ENCODE measurements at places on chromosomes 12 and 14. TPM values are rescaled to one million over a fixed set of nuclear protein-coding genes. Genes with fewer than 3 reads are reported as not detected.

Gene VRTN
- not detected for total RNA-seq

Gene EFS
- 0.12 TPM for total RNA-seq

Gene P2RX2
- total RNA-seq: not detected

DNA sequence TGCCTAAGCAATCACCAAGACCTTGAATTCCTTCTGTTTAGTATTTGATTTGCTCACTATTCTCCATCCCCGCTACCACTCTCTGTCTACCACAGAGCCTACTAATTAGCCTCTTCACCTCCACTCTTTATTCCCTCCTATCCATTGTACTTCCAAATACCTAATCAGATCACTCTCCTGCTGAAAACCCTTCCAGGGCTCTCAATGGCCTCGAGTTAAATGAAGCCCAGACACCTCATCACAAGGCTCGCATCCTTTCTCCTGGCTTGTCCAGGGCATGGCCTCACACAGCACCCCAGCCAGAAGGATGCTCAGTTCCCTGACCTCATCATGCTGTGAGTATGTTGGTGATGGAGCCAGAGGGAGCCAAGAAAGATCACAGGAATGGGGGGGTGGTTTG is 71.4 kb upstream of the PRMT8 start:
- DNase-seq: no peak

GRCh38 chr12:103928682-103929045 is 1.5 kb upstream of the HSP90B1 start:
- no peak for DNase-seq

GRCh38 chr14:23183158-23183470 is 346 bp downstream of the SLC7A8 start:
- DNase-seq: no peak

- no peak for DNase-seq
These were observed 71.4 kb upstream of the GNPNAT1 start for GRCh38 chr14:52862632-52863333.

- DNase-seq: no peak
These were observed 10.9 kb downstream of the RGS6 start for GRCh38 chr14:71942904-71943694.

Gene PLCZ1
- total RNA-seq: not detected

DNA sequence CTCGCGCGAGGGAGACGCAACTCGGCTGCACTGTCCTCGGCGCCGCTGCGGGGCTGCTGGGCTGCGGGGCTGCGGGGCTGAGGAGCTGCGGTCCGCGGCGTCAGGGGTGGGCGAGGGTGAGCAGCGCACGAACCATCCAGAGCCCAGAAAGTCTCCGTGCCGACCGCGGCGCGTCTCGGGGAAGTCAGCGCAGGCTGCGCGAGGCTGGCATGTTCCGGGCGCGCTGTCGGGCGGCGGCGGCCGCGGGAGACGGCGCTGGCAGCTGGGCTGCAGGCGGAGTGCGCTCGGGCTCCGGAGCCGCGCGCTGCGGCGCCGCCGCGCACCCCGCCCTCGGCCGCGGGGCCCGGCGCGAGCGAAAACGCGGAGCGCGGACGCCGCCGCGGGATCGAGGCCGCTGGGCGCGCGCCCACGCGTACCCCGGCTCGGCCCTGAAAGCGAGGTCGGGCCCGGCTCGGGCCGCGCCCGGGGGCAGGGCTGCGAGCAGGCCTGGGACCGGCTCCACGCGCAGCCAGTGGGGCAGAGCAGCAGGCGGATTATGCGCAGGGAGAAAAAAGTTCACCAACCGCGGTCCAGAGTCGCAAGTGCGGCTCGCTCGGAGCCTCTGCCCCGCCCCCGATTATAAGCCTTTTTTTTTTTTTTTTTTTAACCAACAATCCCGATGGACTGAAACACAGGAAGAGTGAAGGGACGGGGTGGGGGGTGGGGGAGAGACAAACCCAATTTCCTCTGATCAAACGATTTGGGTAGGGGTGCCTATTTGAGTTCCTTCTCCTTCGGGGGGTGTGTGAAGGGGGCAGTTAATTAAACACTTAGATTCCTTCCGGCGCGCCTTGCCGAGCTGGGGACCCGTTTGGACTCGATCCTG is at the start of gene PRICKLE1:
PRICKLE1 (minus strand) TSS at position 282 of the 865 bp plus-strand sequence. CDS start 117,230 bp downstream, outside the sequence.
- DNase-seq: no peak

Gene NT5DC3
- total RNA-seq: 7.3 TPM

Gene ANKRD9
- total RNA-seq: 20.9 TPM

All from M059J (cell line).